ENCODE measurements at places on chromosomes 2 and 18.
A peak's percentile ranks its signal among the peaks of the same experiment; 100 is the strongest.

DNA sequence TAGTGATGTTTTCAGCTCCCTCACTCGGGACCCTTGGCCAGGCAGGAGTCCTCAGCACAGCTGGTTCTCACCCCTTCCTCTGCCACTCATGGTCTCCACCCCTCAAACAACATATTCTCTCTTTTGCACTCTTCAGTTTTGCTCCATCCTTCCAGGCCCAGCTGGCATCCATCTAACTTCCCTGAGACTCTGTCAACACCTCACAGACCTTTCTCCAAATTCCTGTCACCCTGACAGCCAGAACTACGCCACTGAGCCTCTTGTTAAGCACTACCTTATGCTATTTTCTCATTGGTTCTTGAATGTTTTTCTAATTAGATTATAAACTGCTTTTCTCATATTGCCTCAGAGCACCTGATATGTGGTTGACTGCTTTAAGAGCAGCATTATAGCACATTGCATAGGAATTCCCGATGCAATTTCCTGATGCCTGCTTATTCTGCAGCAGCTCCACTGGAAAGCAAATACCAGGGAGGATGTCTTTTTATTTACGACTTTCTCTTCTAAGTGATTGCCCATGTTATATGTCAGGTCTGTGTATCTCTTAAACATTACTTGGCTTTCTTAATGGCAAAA, 12.4 kb upstream of the INO80C start:
- DNase-seq: no peak

- no peak for DNase-seq
These were observed 20.7 kb downstream of the FZD5 start for GRCh38 chr2:207748993-207749392.

- no peak for DNase-seq
These were observed 10.4 kb upstream of the EN1 start for GRCh38 chr2:118857677-118858484.

- DNase-seq: no peak
These were observed 11.1 kb upstream of the SATB2 start for GRCh38 chr2:199468561-199469513.

DNA sequence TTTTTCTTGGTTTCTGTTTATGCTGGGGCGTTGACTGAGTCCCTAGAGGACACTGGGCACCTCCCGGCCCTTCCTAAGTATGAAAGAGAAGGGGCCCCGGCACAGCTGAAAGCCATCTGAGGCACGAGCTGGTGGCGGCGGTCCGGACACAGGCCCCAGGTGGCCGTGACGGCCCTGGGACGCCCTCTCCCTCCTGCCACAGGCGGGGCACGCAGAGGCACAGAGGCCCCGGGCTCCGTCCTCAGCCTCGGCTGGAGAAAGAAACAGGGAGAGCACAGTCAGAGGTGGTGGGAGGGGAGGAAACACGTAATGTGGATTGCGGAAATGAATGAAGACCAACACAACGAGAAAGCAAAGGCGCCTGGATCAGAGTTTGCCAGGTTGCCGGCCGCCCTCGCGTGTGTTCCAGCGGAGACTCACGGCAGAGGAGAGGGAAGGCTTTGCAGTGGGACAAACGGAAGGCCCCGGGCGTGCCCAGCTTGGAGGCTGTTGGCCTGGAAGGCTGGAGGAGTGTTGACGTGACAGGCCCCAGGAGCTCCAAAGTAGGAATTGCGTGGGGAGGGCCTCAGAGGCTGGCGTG, 119.1 kb downstream of the PTGR3 start:
- no peak for DNase-seq

DNA sequence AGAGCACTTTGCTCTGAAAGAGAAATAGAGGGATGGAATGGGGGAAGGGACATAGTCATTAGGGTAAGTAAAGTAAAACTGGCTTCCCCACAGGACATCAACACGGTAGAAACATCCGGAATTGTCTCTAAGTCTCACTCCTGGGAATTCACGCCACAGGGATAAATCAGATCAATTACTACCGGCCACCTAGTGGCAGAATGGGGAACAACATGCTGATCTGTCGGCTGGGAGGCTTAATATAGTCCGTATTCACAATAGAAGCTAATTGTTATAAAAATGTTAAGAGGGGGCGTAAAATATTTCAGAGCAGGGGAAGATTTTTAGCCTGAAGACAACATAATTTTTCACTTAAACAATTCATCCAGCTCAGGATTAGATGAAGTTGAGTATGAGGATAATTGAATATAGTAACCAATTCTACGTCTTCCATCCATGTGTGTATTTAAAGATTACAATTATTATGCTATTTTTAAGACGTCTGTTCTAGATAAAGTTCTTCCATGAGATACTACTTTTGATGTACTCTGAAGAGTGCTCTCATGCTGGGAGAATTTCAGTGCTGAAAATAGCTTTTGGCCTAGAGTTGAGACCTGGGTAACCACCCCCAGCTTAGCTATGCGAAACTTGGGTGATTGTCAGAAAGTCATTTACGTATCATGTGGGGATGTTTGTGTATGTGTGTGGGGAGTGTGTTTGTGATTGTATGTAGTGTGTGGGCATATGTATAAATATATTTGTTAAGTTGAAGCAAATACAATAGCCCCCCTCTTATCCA, 65.7 kb downstream of the LRRTM1 start:
- DNase-seq: peak; percentile 56

- DNase-seq: no peak
These were observed 176.8 kb upstream of the TRIB2 start for GRCh38 chr2:12539776-12540562.

- DNase-seq: no peak
These were observed 105.0 kb upstream of the CCDC150 start for GRCh38 chr2:196534495-196534894.

- DNase-seq: no peak
These were observed 34.8 kb upstream of the SKA1 start for GRCh38 chr18:50340078-50340477.

- DNase-seq: peak; percentile 46
These were observed 350.5 kb downstream of the KIAA1328 start for GRCh38 chr18:37179384-37179783.

- DNase-seq: no peak
These were observed 211.9 kb downstream of the MYCN start for GRCh38 chr2:16152071-16152927.

DNA sequence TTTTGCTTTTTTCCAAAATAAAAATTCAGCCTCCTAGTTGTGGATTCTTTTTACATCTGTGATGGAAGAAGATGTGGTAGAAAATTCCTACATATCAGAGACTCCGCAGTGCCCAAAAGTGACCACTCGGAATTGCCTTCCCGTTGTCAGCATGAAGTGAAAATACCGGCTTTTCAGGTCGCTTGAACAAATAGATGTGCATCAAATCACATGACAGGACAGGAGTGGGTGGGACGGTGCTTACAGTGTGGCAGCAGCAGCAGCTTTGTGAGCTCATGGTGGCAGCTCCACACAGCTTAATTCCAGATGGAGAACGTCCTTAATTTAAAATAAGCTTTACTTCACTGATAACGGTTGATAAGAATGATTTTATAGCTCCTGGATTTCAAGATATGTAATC, 20.3 kb downstream of the SALL3 start:
- peak; percentile 3 for DNase-seq

DNA sequence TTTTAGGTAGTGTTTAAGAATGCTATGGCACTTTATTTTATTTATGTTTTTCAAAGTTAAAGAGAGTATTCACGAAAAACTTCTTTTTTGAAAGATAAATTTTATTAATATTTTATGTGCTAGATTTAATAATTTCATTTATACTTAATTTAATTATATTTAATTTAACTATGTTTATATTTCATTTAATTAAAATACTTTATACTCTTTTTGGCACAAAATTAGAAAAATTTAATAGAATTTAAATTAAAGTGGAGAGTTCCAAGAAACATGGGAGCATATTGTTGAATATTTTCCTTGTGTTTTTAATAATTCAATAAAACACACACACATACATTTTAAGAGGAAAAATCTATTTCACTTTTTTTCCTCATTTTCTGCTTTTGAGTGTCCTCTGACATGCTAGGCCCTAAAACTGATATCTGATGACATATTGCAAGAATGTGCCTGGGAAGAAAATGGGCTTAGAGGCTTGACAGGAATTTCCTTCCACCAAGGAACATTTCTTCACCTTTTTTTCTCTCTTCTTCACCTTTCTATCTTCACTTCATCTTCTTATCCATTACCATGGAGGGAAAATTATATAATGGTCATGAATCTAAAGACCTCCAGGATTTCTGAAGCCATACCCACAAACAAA, 15.4 kb downstream of the ARHGAP28 start:
- no peak for DNase-seq

GRCh38 chr2:34519659-34520058, 920.6 kb upstream of the FAM98A start:
- DNase-seq: no peak

DNA sequence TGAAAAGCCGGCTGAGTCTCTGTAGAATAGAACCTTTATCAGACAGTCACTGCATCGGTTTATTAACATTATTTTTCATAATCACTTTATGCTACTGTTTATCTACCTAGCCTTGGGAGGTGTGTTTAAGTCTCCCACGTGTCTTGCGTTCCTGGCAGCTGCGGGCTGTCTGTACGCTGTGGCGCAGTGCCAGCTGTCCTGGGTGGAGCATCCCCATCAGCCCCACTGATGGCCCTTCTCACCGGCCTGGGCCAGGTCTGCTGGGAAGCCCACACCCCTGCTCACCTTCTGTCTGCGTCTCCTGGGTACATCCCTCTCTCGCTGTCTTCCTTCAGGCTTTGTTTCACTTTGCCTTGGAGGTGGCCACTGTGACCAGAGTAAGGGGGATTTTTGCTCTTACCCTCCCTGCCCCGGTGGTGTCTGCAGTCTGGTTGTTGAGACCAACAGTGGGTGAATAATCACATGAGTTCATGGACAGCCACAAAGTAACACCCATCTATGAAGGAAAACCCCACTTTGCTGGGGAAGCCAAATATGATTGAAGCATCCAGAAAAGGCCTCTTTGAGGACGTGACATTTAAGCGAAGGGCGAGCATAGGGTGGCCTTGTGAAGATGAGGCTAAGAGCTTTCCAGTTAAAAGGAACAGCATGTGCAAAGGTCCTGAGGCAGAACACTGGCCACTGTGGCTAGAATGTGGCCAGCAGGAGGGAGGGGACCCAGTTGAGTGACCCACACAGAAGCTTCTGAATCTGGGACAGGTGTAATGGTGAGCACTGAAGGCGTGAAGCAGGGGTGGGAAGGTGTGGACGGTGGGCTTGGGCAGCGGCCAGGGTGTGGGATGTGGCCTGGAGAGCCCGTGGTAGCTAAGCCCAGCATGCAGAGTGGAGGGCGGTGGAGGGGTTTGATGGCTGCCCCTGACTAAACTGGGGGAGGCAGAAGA, 41.7 kb downstream of the RAMP1 start:
- DNase-seq: peak; percentile 54

DNA sequence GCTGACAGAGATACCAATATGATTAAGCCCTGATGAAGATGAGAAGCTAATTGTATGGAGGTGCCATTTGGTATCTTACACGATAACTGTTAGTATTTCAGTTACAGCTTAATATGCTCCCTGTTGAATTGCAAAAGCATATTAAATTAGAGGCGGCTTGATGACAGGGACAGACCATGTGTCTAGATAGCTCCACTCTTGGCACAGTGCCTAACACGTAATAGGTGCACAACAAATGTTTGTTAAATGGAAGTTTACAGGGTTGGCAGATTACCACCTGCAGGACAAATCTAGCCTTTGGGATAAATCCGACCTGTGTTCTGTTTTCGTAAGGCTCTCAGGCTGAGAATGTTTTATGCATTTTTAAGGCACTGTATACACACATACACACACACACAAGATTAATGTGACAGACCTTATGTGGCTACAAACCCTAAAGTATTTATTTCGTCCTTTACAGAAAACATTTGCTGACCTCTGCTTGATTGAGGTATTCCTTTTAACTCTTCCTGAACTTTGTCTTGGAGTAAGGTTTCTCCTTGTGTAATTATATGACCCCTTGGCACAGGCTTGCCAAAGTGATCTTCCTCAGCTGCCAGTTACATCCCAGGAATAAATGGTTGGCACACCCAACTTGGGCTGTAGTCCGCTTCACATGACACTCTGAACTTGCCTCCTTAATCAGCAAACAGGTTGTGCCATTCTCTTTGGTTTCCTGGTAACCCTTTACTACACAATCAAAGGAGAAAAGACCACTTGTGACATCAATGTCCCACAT, 348.9 kb downstream of the HRH4 start:
- peak; percentile 47 for DNase-seq

DNA sequence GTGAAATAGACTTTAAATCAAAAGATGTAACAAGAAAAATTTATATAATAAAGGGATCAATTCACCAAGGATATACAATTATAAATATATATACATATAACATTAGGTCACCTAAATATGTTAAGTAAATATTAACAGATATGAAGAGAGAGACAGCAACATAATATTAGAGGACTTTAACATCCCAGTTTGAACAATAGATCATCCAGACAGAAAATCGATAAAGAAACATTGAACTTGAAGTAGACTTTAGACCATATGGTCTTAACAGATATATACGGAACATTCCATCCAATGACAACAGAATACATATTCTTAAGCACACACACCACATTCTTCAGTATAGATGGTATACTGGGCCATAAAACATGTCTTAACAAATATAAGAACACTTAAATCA, 649.6 kb upstream of the SETBP1 start:
- DNase-seq: no peak

- DNase-seq: no peak
These were observed 1416.2 kb downstream of the LRP1B start for GRCh38 chr2:140714586-140714985.

DNA sequence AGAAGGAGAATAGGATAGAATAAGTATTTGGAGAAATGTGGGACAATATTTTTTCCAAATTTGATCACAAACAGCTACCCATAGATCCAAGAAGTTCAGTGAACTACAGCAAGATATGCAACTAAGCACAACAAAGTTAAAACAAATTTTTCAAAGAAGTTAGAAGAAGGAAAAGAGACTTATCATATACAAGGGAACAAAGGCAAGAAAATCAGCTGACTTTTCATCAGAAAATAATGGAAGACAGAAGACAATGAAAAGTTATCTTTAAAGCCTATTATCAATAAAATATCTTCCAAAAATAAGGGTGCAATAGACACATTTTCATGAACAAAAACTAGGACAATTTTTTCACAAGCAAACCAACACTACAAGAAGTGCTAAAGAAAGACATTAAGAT, 202.8 kb upstream of the FN1 start:
- no peak for DNase-seq
